Glomerular endothelial cell (primary cell): ENCODE measurements at places on chromosomes 6 and 20. TPM values are rescaled to one million over a fixed set of nuclear protein-coding genes. Genes with fewer than 3 reads are reported as not detected.

DNA sequence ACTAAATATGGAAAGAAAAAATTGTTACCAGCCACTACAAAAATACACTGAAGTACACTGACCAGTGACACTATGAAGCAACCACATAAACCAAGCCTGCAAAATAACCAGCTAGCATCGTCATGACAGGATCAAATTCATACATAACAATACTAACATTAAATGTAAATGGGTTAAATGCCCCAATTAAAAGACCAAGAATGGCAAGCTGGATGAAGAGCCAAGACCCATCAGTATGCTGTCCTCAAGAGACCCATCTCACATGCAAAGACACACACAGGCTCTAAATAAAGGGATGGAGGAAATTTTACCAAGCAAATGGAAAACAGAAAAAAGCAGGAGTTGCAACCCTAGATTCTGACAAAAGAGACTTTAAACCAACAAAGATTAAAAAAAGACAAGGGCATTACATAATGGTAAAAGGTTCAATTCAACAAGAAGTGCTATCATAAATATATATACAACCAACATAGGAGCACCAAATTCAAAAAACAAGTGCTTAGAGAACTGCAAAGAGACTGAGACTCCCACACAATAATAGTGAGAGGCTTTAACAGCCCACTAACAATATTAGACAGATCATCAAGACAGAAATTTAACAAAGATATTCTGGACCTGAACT, 104.8 kb downstream of the HACE1 start:
- no peak for DNase-seq

DNA sequence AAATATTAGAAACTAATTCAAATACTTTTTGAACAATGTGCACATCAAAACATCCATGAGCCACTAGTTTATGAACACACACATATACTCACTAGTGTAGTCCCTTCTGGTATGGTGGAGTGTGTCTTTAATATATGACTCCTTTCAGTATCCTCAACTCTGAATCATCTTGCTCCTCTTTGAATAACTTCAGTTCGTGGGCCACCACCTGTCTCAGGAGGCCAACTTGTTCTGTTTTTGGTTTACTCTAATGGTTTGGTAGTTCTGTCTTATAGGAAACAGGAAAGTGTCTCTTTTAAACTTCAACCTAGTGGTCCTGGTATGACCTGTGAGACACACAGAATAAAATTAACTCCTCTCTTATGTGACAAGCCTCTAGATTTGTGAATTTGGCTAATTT, 55.6 kb downstream of the ZNF292 start:
- no peak for DNase-seq

The HLA-DQB1 gene
- 0.10 and 1.1 TPM in 2 replicates for total RNA-seq

The SLC22A1 gene
- not detected in 2 replicates for total RNA-seq

The GHRH gene
- total RNA-seq, result not detected in 2 replicates
